Stimulated activated CD8-positive, alpha-beta memory T cell treated with anti-CD3 and anti-CD28 coated beads, Interleukin-7, amount 100 ng/mL, for 4 hours (primary cell): ENCODE measurements at places on chromosomes 6 and 20.

- DNase-seq = no peak
Observed at GRCh38 chr6:16961577-16961976, 140.3 kb upstream of the STMND1 start.

DNA sequence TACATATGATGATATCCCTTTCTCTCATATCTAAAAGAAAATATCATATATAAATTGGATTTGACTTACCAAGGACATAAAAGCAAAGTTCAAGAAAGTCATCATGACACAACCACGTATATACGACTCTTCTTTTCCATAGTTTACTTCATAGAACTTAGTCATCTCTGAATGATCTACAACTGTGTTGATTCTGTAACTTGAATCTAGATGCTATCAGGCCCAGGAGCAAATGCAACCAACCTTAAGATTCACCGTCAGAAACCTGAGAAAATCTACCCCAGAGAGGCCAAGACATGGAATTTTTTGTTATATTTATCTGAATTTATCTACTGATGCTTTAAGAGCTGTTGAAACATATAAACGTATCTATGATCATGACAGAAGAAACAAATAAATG lies 165.6 kb downstream of the PDE10A start:
- no peak for DNase-seq

DNA sequence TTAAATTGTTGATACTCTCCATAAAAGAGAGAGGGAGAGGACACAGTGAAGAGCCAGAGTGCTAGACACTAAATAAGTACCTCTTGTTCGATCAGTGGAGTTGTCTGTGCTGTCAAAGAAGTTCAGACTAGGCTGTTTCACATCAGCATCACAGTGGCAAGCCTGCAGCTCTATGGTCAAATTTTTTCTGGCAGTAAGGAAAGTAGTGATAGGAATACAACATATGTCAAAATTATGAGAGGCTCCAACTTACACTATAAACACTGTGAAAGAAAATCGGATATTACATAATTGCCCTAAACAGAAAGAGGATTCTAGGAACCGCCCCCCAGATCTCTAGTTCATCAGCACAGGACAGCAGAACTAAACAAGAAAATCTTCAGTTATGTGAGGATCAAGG lies 23.1 kb downstream of the DNAH8 start:
- DNase-seq = no peak

GRCh38 chr6:148538261-148539190 lies 195.9 kb downstream of the SASH1 start:
- DNase-seq = no peak

GRCh38 chr6:170074907-170075306 lies 216.0 kb downstream of the DLL1 start:
- DNase-seq = no peak
